ENCODE measurements at places on chromosomes 12 and 14. TPM values are rescaled to one million over a fixed set of nuclear protein-coding genes. Genes with fewer than 3 reads are reported as not detected.
A peak's percentile ranks its signal among the peaks of the same experiment; 100 is the strongest.

CYP46A1 gene
- total RNA-seq, result 0.67 TPM

IGFBP6 gene
- 21.3 TPM for total RNA-seq

ZDHHC22 gene
- total RNA-seq, result not detected

KRT3 gene
- not detected for total RNA-seq

C12orf50 gene
- total RNA-seq, result not detected

CCDC175 gene
- total RNA-seq, result not detected

HNF1A gene
- not detected for total RNA-seq

NXPH4 gene
- total RNA-seq, result 0.42 TPM

KRT73 gene
- total RNA-seq, result not detected

KRT80 gene
- total RNA-seq, result 4.7 TPM

GRCh38 chr12:42933461-42934081, 344.0 kb upstream of the PRICKLE1 start:
- no peak overlapping the region for H3K4me3 ChIP-seq
- no peaks in the 10 kb centered on the region for H3K4me1 ChIP-seq
- no peaks in the 10 kb centered on the region for H3K36me3 ChIP-seq
- no peak overlapping the region for H3K27ac ChIP-seq

GRCh38 chr12:117897372-117898161, 71.2 kb downstream of the KSR2 start:
- H3K27me3 ChIP-seq, result no peaks in the 10 kb centered on the region
- no peak overlapping the region for H3K27ac ChIP-seq
- H3K36me3 ChIP-seq, result no peaks in the 10 kb centered on the region
- no peak for DNase-seq

GRCh38 chr12:111748151-111748672, 18.5 kb upstream of the ALDH2 start:
- H3K27ac ChIP-seq, result no peak overlapping the region
- peaks cover 76% of the 10 kb centered on the region for H3K36me3 ChIP-seq
- no peaks in the 10 kb centered on the region for H3K27me3 ChIP-seq
- H3K4me3 ChIP-seq, result no peak overlapping the region
- DNase-seq, result no peak

GRCh38 chr12:3587402-3588013, 96.5 kb downstream of the PRMT8 start:
- H3K27ac ChIP-seq, result no peak overlapping the region
- H3K4me3 ChIP-seq, result no peak overlapping the region
- DNase-seq, result no peak
- no peaks in the 10 kb centered on the region for H3K36me3 ChIP-seq
- H3K27me3 ChIP-seq, result peaks cover 2% of the 10 kb centered on the region

DNA sequence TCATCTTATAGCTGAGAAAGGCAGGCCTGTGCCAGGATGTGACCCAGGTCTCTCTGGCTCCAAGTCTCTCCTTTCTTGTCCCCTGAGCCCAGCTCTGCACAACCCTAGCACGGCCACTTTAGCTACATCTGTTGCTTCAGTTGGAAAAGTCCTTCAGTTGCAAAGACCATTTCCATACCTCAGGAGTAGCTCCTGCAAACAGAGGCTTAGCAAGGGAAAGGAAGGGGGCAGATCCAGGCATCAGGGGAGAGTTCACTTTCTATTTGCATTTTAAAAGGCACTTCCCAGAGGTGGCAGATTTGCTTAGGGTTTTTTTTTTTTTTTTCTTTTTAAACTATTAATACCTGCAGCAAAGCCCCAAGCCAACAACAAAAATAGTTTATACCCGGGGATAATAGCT, 3.0 kb upstream of the PITPNM2 start:
- no peaks in the 10 kb centered on the region for H3K27me3 ChIP-seq
- no peak for DNase-seq
- H3K36me3 ChIP-seq, result no peaks in the 10 kb centered on the region
- no peak overlapping the region for H3K27ac ChIP-seq

- no peaks in the 10 kb centered on the region for H3K4me1 ChIP-seq
- H3K27ac ChIP-seq, result no peak overlapping the region
- peak overlapping the region; percentile 45 for H3K4me3 ChIP-seq
- H3K36me3 ChIP-seq, result no peaks in the 10 kb centered on the region
These were observed 422.3 kb downstream of the VRK1 start for GRCh38 chr14:97219431-97220017.

DNA sequence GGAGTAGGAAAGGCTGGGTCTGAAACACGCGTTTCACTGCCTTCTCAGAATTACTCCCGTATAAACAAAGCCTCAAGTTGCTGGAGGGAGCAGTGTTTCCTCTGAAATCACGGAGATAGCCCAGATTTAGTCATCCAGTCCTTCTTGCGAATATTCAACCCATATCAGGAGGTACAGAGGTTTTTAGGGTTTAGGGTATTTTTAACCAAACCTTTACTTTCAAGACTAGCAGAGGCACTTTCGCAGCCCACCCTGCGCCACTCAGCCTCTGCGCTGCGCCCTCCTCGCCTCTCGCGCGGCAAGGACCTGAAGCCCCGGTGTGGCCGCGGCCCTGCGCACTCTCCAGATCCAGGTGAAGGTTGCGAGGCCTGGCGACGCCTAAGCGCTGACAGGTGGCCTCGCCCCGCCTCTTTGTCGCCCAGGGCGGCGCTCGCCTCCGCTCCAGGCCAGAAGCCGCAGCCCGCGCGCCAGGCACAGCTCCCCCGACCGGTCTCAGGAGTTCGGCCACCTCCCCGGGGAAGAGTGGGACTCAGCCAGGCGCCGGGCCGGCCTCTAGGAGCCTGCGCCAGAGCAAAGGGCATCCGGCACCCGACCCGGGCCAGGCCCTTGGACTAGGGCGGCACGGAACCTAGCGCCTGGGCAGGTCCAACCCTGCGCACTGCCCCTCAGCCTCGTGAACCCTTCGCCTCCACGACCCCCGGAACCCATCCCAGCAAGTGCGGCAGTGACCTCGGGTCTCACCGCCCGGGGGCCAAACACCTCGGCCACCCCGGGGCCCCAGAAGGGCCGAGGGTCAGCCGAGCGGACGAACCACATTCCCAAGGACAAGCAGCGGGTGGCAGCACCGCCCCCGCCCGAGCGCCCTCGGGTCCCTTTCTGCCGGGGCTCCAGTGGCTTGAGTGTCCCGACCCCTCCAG, 1.8 kb upstream of the SAMD4A start:
- peak overlapping the region; percentile 86 for H3K4me3 ChIP-seq
- no peaks in the 10 kb centered on the region for H3K36me3 ChIP-seq
- peak overlapping the region; percentile 99 for H3K27ac ChIP-seq
- H3K4me1 ChIP-seq, result peaks cover 28% of the 10 kb centered on the region
- peak; percentile 82 for DNase-seq

DNA sequence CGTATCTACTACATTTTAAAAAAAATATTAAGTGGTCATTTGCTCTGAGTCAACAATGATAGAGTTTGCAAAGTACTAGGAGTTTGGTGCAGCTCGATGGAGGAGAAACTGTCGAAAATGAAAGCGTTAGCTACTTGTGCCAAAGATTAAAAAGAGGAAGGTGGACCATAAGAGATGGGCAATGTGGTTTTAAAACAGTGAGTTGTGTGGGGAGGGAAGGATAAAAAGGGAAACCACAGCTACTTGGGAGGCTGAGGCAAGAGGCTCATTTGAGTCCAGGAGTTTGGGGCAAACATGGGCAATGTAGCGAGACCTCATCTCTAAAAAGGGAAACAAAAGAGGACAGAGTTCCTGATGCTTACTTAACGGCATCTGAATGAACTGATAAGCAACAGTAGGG, 18.2 kb upstream of the STRAP start:
- no peak for DNase-seq
- H3K36me3 ChIP-seq, result no peaks in the 10 kb centered on the region
- no peak overlapping the region for H3K27ac ChIP-seq
- H3K4me1 ChIP-seq, result no peaks in the 10 kb centered on the region

- H3K36me3 ChIP-seq, result no peaks in the 10 kb centered on the region
- no peak for DNase-seq
These were observed 23.6 kb downstream of the KRT80 start for GRCh38 chr12:52168019-52168717.

- no peak overlapping the region for H3K27ac ChIP-seq
- no peaks in the 10 kb centered on the region for H3K36me3 ChIP-seq
- no peak overlapping the region for H3K4me3 ChIP-seq
- DNase-seq, result no peak
- no peaks in the 10 kb centered on the region for H3K4me1 ChIP-seq
These were observed 21.7 kb upstream of the KRT83 start for GRCh38 chr12:52342781-52343490.

DNA sequence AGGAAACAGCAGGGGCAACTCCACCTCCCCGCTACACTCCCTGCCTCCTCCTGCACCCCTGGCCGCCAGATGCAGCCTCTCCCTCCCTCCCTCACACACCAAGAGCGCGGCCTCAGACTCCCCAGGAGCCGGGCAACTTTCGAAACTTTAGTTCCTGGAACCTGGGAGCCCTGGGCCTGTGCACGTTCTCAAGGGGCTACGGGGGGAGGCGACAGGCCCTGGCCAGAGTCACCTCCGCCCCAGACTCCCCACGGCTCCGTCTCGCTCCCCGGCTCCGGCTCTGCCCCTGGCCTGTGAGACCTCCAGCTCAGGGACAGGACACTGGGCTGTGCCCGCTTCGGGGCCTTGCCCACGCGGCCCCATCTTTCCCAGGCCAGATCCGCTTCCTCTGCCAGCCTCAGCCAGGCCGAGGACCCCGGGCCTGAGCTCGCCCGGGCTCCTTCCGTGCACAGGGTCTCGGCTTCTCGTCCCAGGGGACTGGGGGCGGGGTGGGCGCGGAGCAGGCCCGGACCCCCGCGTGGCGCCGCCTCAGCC, 5.5 kb downstream of the AMN start:
- peaks cover 29% of the 10 kb centered on the region for H3K27me3 ChIP-seq
- H3K27ac ChIP-seq, result no peak overlapping the region
- DNase-seq, result no peak
- H3K36me3 ChIP-seq, result peaks cover 2% of the 10 kb centered on the region

GRCh38 chr14:75005357-75005756, 2.6 kb downstream of the EIF2B2 start:
- no peak overlapping the region for H3K27ac ChIP-seq
- H3K4me3 ChIP-seq, result no peak overlapping the region
- DNase-seq, result no peak
- H3K36me3 ChIP-seq, result peaks cover 66% of the 10 kb centered on the region

- no peak for DNase-seq
- H3K27ac ChIP-seq, result no peak overlapping the region
- no peaks in the 10 kb centered on the region for H3K4me1 ChIP-seq
These were observed 123.1 kb upstream of the FAR2 start for GRCh38 chr12:29025937-29026336.

GRCh38 chr14:78022059-78022458, 148.1 kb upstream of the NRXN3 start:
- peak; percentile 59 for DNase-seq
- no peak overlapping the region for H3K27ac ChIP-seq

DNA sequence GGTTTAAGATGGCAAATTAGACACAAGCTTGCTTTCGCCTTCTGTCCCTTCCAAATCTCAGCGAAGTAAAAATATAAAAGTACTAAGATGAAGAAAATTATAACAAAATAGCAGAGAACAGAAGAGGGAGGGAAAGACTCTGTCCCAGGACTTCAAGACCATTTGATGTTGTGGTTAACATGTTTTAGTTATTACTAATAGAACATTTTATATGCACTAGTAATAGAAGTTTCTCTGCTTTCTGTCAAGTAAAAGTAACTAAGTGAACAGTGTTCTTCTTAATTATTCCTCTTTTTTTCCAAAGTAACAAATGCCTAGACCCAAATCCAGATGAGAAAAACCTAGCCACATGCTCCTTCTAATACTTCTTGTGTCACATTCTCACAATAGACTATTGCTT, 85.1 kb upstream of the DAAM1 start:
- no peaks in the 10 kb centered on the region for H3K36me3 ChIP-seq
- no peak overlapping the region for H3K27ac ChIP-seq
- H3K4me1 ChIP-seq, result peaks cover 5% of the 10 kb centered on the region
- H3K27me3 ChIP-seq, result no peaks in the 10 kb centered on the region

- no peaks in the 10 kb centered on the region for H3K4me1 ChIP-seq
- no peaks in the 10 kb centered on the region for H3K27me3 ChIP-seq
- H3K27ac ChIP-seq, result peak within 1 kb of the TSS; percentile 79
- H3K36me3 ChIP-seq, result no peaks in the 10 kb centered on the region
- DNase-seq, result peak; percentile 81
These were observed at the start of gene SRGAP1 for GRCh38 chr12:63844391-63845341. Gene SRGAP1, plus strand, starts transcription at chr12:63844700. Its CDS starts 117 bp downstream, at chr12:63844817.

GRCh38 chr12:81263072-81263471, 185.2 kb downstream of the ACSS3 start:
- H3K27me3 ChIP-seq, result no peaks in the 10 kb centered on the region
- no peak overlapping the region for H3K27ac ChIP-seq
- H3K36me3 ChIP-seq, result peaks cover 4% of the 10 kb centered on the region
- no peak for DNase-seq
- no peak overlapping the region for H3K4me3 ChIP-seq
- H3K4me1 ChIP-seq, result no peaks in the 10 kb centered on the region

GRCh38 chr12:62248873-62249272, 11.3 kb upstream of the USP15 start:
- H3K36me3 ChIP-seq, result no peaks in the 10 kb centered on the region
- no peak overlapping the region for H3K27ac ChIP-seq
- no peak for DNase-seq
- no peaks in the 10 kb centered on the region for H3K27me3 ChIP-seq
- H3K4me3 ChIP-seq, result no peak overlapping the region
- no peaks in the 10 kb centered on the region for H3K4me1 ChIP-seq

DNA sequence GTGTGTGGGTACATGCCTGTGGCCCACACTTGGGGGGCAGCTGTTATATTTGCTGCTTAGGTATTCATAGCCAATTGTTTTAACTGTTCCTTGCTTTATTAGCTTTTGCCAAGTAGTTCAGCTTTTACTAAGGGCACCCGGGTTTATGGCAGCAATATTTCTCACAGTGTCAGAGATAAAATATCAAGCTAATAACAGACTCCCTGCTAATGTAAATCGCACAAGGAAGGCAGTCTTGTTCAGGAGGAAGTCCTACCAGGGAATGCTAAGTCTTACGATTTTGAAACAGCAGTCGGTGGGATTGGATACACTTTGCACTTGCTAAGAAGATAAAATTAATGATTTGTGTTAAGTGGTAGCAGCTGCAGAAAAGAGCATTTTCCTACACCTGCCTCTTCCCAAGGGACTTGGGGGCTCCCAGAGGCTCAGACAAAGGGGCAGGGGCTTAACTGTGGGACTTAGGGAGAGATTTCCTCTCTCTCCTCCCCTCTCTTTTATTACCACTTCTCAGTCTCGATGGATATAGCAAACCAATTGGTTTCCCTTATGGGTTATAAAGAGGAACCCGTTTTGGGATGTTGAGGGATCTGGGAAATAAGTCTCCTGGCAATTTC, 175.1 kb downstream of the NRXN3 start:
- H3K4me3 ChIP-seq, result no peak overlapping the region
- no peaks in the 10 kb centered on the region for H3K36me3 ChIP-seq
- no peak for DNase-seq

- no peak for DNase-seq
- H3K36me3 ChIP-seq, result peaks cover 19% of the 10 kb centered on the region
- no peak overlapping the region for H3K27ac ChIP-seq
- H3K4me1 ChIP-seq, result no peaks in the 10 kb centered on the region
- H3K27me3 ChIP-seq, result no peaks in the 10 kb centered on the region
These were observed 28.7 kb downstream of the MAPKAPK5 start for GRCh38 chr12:111870706-111871105.
